Cortex of kidney (tissue), 1 donor: ENCODE measurements at places on chromosomes 16 and 17.

DNA sequence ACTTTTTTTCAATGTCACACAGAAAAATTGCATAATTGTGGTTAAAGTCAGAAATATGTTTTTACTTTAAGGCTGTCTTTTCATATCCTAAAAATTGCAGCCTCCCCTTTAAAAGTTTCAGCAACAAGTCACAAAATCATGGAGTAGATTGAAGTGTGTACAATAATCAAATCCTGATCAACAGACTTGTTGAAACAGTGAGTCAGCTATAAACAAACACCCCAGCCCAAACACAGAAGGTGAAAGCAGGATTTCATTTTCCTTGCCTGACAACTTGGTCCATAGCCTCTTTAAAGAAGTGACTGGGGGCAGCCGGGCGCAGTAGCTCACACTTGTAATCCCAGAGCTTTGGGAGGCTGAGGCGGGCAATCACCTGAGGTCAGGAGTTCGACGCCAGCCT, 59.9 kb downstream of the WNT3 start:
- DNase-seq: no peak

- no peak for DNase-seq
These were observed 4.8 kb downstream of the NPRL3 start for GRCh38 chr16:133716-134115.

DNA sequence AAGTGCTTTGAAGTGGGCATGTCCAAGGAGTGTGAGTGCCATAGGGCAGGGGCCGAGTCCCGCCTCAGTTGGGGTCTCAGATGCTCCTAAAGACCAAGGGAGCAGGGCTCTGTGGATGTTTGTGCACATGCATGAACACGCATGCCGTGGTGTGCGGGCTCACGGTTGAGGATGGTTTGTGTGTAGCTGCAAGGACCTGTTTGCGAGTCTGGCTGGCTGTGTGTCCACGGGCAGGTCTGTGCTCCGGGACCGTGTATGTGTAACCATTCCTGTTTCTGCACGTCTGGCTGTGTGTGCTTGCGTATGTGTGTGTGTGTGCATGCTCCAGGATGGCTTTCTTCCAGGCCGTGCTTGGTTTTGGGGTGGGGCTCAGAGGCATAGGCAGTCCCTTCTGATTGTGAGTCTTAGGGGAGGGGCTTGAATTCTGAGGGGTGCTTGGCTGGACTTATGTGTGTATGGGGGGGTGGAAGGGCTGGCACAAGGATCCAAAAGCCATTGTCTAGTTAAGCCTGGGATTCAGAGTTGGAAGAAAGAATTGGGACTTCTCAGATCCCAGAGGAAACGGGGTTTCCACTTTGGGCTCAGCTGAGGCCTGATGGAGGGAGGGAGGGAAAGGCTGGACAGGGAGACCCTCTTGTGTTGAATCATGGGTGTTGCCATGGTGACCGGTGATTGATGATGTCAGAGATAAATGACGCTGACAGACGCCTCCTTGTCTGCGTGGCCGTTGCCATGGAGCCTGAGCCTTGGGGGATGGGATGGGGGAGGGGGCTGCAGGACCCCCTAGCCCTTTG, 14.4 kb downstream of the GJD3 start:
- DNase-seq: no peak

DNA sequence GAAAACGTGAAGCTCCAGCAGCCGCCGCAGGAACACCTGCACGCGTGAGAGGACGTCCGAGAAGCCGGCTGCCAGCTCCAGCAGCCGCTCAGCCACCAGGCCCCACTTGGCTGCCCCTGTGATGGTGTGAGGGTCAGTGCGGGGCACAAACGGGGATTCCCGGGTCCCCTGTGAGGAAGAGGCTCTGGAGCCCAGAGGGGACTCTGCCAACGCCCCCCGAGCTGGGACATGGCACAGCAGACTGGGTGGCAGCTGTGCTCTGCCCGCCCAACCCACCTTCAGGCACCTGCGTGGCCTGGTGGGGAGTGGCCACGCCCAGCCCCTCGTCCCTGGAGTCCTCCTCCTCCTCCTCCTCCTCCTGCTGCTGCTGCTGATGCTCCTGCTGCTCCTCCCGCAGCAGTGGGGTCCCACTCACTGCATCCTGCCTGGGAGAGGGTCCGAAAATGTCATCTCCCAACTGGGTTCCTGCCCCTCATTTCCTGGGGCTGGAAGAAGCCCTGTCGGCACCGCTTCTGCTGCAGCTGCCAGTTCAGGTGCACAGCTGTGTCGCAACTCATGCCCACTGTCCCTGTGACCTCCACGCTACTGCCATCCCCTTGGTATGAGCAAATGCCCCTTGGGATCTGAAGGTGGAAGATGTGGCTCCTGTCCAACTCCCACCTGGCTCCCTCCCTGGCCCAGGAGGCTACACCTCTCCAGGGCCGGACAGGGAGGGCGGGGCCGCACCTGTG, 27.5 kb downstream of the CTU2 start:
- no peak for DNase-seq

- no peak for DNase-seq
These were observed 507.5 kb upstream of the HSBP1 start for GRCh38 chr16:83300326-83300725.

GRCh38 chr17:78250891-78251772, 19.7 kb downstream of the TMEM235 start:
- no peak for DNase-seq

- DNase-seq: no peak
These were observed 10.4 kb downstream of the ABR start for GRCh38 chr17:1169221-1169928.

DNA sequence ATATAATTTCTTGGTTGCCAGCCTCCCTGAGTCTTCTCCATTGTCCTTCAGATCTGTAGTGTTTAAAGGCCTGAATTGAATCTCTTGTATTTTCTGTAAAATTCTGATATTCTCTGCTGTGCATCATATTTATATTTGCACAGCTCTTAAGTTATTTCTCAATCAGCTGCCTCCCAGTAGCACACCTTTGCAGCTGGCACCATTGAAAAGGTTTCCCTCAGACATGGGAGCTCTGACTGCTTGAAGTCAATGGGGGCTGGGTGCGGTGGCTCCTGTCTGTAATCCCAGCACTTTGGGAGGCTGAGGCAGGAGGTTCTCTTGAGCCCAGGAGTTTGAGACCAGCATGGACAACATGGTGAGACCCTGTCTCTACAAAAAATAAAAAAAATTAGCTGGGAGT, 40.4 kb downstream of the PITPNC1 start:
- no peak for DNase-seq

- no peak for DNase-seq
These were observed 121.5 kb downstream of the PCTP start for GRCh38 chr17:55872374-55872773.

GRCh38 chr17:310111-311010, 42.2 kb downstream of the RPH3AL start:
- DNase-seq: no peak

- no peak for DNase-seq
These were observed 67.1 kb upstream of the CDH5 start for GRCh38 chr16:66299349-66299748.

DNA sequence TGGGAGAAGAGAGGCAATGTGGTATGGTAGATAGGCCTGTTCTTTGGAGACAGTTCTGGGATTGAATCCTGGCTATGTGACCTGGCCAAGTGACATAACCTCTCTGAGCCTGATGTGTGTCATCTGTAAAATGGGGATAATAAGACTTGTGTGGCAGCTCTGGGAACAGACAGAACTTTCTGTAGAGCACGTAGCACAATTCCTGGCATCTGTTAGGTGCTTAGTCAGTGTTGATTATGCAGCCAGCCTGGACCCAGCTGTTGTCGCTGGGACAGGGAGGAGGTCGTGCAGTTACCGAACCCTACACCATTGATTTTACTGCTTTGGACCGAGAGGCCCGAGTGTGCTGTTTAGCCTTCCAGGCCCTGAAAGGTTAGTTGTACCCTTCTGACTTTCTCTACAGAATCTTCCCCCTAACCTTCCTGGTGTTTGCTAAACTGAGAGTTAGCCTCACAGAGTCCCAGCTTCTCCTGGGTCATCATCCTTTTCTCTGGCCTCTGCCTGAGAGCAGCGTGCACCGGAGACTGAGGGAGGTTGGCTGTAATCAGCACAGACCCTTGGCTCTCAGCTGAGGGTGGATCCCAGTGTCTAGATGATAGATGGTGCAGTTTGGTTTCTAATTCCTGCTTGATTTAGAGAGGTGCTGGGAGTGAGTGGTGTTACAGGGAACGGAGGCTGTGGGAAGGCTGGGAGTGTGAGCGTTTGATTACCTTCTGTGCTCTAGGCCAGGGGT, 31.9 kb downstream of the MSI2 start:
- DNase-seq: no peak

DNA sequence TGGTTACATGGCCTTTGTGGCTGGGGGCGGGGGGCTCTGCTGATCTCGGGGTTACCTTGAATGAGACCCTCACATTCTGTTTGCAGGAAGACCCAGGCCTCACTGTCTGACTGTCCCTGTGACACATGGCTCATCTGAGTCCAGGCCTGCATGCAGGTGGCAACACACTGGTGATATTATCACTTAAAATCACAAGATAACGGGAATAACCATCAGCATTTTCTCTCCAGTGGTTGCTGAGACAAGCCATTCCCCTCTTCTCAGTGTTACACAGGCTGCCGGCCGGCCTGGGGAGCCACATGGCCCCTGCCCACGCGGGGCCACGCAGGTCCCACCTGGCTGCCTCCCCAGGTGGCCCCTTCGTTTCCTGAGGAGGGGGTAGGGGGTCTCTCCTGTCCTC, 197.6 kb downstream of the ENGASE start:
- no peak for DNase-seq

GRCh38 chr17:58300336-58300735, 19.6 kb upstream of the MPO start:
- no peak for DNase-seq

DNA sequence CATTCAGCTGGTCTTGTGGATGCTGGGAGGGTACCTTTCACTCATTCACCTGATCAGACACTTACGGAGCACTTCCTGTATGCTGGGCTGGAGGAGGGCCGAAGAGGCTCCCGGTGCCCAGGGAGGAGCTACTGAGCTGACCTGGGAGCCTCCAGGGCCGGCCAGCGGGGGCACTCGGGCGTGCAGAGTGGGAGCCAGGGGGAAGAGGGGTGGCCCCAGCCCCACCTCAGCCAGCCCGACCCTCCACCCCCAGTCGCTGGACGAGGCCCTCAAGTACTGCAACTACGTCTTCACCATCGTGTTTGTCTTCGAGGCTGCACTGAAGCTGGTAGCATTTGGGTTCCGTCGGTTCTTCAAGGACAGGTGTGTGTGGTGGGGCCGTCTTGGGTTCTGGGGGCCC, 10.3 kb downstream of the TPSG1 start:
- no peak for DNase-seq

GRCh38 chr16:53482123-53482522, 20.9 kb downstream of the AKTIP start:
- DNase-seq: no peak

- no peak for DNase-seq
These were observed 47.0 kb downstream of the BCAS3 start for GRCh38 chr17:60724647-60725046.

GRCh38 chr17:4666296-4666695, 24.8 kb upstream of the ALOX15 start:
- no peak for DNase-seq

DNA sequence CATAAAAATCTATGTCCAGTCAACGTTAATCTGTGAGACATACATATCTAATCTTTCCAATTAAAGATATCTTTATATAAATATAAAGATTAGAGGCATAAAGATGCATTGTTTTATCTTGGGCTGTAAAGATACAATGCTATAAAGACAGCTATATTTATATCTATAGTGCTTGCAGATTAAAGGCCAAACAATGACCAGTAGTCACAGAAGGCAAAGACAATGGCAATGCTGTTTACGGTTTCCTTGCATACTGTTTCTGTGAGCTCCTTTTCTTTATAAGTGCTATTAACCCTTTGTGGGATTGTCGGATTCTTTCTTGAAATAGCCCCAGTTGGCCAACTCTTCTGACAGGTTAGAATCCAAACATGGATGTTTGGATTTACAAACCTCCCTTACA, 85.5 kb upstream of the SALL1 start:
- no peak for DNase-seq

GRCh38 chr16:51952500-51952899, 594.4 kb downstream of the TOX3 start:
- no peak for DNase-seq

GRCh38 chr16:22235839-22236745, 30.0 kb downstream of the EEF2K start:
- DNase-seq: no peak
